Myocyte (in vitro differentiated cells): ENCODE measurements at places on chromosomes 16 and 17. TPM values are rescaled to one million over a fixed set of nuclear protein-coding genes. Genes with fewer than 3 reads are reported as not detected.

The TP53TG3F gene
- total RNA-seq, result not detected in 2 replicates

The RNF157 gene
- total RNA-seq, result 6.0 and 7.1 TPM in 2 replicates

DNA sequence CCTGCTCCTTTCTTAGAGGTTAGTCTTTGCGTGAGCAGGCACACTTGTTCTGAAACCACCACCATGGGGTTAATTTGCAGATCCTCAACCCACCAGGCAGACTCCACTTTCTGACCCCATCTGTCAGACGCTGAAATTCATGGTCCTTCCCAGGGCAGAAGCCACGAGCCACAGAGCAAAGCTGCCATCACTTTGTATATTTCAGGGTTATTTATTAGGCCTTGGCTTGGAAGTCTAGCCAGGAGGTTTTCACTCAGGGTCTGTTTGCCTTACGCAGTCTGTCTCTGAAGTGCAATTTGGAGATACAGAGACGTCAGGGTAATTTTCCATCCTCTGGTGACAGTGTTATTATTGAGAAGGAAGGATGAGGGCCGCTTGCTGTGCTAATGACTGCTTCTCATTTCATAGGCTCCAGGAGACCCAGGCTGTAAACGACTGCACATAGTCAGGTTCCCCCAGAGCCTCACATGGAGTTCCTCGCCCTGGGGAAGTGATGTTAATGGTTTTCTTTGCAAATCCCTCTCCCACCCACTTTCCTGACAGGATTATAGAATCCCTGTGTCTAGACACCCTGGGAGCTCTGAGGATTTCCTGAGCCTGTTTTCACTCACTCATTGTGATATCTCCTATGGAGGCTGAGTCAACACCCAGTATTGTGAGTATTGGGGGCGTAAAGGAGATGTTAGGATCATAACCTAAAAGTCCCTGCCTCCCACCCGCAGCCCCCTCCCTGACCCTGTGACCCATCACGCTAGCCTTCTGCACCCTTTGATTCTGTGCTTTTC, 269.0 kb downstream of the ABCC12 start:
- peak; percentile 3 for DNase-seq

DNA sequence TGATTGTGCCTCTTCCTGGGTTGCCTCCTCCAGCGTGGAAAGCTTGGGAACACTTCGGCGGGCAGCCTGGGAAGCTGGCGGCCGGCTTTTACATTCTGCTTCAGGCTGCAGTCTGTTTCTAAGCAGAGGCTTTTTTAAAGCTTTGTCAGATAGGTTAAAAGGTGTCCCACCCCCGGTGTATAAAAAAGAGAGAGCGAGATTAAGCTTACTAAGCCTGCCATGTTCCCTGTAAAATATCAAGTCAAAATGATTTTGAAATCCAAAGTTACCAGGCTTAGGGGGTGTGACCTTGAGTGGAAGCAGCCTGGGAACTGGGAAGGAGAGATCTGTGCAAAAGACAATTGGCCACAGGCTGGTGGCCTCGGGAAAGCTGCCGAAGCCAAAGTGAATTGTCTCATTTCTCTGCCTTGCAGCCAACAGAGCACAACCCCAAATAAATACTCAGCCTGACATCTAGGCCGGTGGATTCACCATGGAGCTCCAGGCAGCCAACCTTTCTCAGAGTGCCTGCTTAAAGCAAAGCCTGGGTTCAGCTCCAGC, 254.5 kb downstream of the FTO start:
- DNase-seq, result no peak

- peak; percentile 55 for DNase-seq
These were observed 1.8 kb downstream of the ST3GAL2 start for GRCh38 chr16:70437017-70437581.

GRCh38 chr16:24198807-24199533, 57.2 kb upstream of the CACNG3 start:
- no peak for DNase-seq

GRCh38 chr17:74212209-74212912, 1.0 kb upstream of the TTYH2 start:
- no peak for DNase-seq

DNA sequence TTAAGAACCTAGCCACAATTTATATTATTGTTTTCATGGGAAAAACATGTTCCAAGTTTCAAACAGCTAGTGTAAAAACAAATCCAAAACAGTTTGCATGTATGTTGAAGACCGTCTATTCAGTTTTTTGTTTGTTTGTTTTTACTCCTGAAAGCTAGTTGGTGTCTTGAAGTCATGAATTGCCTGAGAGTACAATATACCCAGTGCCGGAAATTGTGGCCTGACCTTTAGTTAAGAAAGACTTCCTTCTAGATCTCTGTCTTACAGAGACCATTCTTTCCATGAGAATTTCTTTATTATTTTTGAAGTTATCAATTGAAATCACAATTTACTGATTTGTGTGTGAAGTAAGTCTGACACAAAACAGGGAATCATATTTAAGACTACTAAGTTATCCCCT, 474.8 kb downstream of the KCNJ2 start:
- no peak for DNase-seq

The NACA2 gene
- total RNA-seq, result not detected in 2 replicates

DNA sequence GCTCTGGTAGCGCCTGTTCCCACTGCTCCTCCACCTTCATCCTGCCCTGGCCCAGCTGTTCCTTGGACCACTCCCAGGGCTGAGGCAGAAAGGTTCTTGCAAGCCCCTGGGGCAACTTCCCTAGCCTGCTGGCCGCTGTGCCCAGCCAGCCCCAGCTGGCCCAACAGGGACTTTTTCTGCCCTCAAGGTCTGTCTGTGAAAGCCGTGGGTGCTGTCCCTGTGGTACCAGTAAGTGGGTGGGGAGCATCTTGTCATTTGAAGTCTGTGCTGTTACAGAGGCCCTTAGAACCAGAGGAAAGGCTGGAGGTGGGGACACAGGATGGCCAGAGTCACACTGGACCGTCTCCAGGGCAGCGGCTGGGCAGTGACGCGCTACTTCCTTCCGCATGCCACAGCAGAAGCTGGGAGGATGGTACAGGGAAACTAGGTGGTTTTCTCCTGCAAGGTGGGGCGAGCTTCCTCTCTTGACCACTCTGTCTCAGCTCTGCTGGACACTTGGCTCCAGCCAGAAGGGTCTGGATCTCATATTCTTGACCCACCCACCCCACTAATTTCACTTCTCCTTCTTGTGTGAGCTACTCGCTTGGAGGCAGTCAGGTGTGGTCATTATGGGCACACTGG, 87.8 kb downstream of the PLCG2 start:
- no peak for DNase-seq
